ENCODE measurements at places on chromosomes 1 and 21.

- H3K4me1 ChIP-seq = no peaks in the 10 kb centered on the region
- no peaks in the 10 kb centered on the region for H3K36me3 ChIP-seq
- DNase-seq = no peak
Observed at GRCh38 chr1:196063952-196064351, 544.3 kb downstream of the KCNT2 start.

GRCh38 chr1:89466307-89466930, 58.2 kb upstream of the LRRC8B start:
- no peaks in the 10 kb centered on the region for H3K36me3 ChIP-seq
- peaks cover 4% of the 10 kb centered on the region for H3K27me3 ChIP-seq
- H3K27ac ChIP-seq = no peak overlapping the region

DNA sequence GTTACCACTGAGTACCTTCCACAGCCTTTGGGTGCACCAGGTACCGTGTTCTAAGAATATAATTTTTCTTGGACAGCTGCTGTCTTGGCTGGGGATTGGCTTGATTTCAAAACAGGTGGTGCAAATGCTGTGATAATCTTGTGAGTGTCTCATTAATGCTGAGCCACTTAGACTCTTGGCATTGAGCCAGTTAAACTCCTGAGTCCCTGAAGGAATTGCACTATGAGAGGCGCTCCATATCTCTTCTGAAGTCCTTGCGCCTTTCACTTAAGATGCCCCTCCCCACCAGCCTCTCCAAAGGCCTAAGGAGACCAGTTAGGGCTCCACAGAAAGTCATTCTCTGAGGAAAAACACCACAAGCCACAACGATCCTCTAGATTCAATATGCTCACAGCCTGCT, 51.0 kb downstream of the BACH1 start:
- no peaks in the 10 kb centered on the region for H3K27me3 ChIP-seq
- no peak for DNase-seq
- no peaks in the 10 kb centered on the region for H3K36me3 ChIP-seq
- H3K27ac ChIP-seq = no peak overlapping the region
- H3K4me3 ChIP-seq = no peak overlapping the region
- peaks cover 7% of the 10 kb centered on the region for H3K4me1 ChIP-seq

DNA sequence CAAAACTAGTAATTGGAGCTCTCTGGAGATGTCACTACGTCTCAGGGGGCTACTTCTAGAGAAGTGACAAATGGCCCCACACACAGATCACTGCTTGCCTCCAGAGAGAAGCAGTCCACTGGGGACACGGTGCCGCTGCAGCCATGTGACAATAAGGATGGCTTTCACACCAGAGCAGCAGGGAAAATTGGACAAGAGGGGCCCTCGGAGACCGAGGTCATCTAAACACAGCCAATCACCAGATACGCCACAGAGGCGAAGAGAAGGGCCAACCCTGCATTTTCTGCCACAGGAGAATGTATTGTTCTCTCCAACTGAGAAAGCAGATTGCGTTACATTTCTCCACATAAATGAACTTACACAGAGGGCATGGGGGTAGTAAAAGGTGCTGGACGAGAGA, 51.2 kb upstream of the TIAM1 start:
- no peaks in the 10 kb centered on the region for H3K36me3 ChIP-seq
- no peak for DNase-seq
- H3K4me3 ChIP-seq = no peak overlapping the region
- H3K27me3 ChIP-seq = no peaks in the 10 kb centered on the region
- no peak overlapping the region for H3K27ac ChIP-seq

GRCh38 chr1:171922999-171923398, 81.7 kb downstream of the DNM3 start:
- no peaks in the 10 kb centered on the region for H3K36me3 ChIP-seq
- DNase-seq = no peak
- H3K4me3 ChIP-seq = no peak overlapping the region
- no peaks in the 10 kb centered on the region for H3K27me3 ChIP-seq
- H3K4me1 ChIP-seq = no peaks in the 10 kb centered on the region

- H3K27ac ChIP-seq = no peak overlapping the region
- H3K36me3 ChIP-seq = no peaks in the 10 kb centered on the region
- no peak for DNase-seq
Observed at GRCh38 chr1:36697836-36698605, 215.3 kb upstream of the CSF3R start.

GRCh38 chr1:55282058-55282457, 66.9 kb upstream of the USP24 start:
- H3K36me3 ChIP-seq = no peaks in the 10 kb centered on the region
- H3K27ac ChIP-seq = no peak overlapping the region
- no peak for DNase-seq
- H3K4me1 ChIP-seq = peaks cover 2% of the 10 kb centered on the region

- no peaks in the 10 kb centered on the region for H3K27me3 ChIP-seq
- no peak for DNase-seq
- H3K27ac ChIP-seq = no peak overlapping the region
- no peaks in the 10 kb centered on the region for H3K36me3 ChIP-seq
Observed at GRCh38 chr1:155424091-155424490, 103.4 kb downstream of the RUSC1 start.

DNA sequence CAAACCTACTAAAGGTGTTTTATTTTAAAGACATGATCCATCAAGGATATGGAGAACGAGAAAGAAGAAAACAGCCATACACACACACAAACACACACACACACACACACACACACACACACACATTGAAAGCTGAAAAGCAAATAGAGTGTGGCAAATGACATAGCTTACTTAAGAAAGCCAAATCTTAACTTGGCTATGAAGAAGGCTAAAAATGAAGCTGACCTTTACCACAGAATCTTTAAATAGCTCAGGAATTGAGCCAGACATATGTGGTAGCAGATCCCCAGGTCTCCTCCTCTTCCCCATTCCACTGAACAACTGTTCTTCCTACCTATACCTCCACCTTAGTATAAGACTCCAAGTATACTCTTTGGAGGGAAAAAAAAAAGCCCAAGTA, 185.6 kb downstream of the CLEC20A start:
- DNase-seq = no peak
- no peak overlapping the region for H3K27ac ChIP-seq
- H3K4me1 ChIP-seq = peaks cover 13% of the 10 kb centered on the region
- H3K36me3 ChIP-seq = no peaks in the 10 kb centered on the region

GRCh38 chr1:234676103-234676594, 66.2 kb upstream of the IRF2BP2 start:
- H3K36me3 ChIP-seq = no peaks in the 10 kb centered on the region
- DNase-seq = peak; percentile 85
- peaks cover 6% of the 10 kb centered on the region for H3K4me1 ChIP-seq
- peak overlapping the region; percentile 71 for H3K4me3 ChIP-seq
- H3K27ac ChIP-seq = peak overlapping the region; percentile 78
- no peaks in the 10 kb centered on the region for H3K27me3 ChIP-seq

DNA sequence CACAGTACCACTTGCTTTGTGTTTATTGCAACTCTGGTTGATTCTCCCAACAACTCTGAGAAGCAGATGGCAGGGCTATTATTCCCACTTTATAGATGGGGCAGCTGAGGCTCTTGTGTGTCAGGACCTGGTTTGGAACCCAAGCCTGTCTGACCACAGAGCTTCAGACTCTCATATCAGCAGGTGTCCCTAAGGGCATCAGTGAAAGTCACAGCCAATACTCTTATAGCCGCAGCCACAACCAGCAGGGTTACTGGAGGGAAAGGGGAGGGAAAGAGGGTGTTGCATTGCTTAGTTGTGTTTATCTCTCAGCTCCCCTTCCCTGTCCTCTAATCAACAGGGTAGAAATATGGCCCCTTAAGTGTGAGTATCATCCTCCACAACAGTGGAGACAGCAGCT, 304.0 kb downstream of the RRAGC start:
- DNase-seq = no peak
- no peaks in the 10 kb centered on the region for H3K36me3 ChIP-seq
- peaks cover 24% of the 10 kb centered on the region for H3K27me3 ChIP-seq
- no peaks in the 10 kb centered on the region for H3K4me1 ChIP-seq

DNA sequence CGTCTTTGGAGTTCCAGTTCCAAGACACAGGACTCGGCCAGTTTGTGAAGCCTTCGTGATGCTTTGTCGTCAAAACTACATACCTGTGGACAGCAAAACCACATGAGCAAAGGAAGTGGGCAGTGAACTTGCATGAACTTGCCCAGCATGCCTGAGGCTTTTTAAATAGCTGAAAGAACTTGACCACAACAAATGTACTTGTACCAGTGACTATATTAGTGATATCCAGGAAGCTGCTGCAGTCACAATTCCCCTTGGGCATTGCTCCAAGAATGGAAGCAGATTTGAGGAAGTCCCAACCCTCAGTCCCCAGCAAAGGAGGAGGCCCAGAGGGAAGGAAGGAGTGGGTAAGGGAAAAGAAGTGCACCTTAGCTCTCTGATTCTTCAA, 2.6 kb downstream of the FUCA1 start:
- H3K27ac ChIP-seq = peak overlapping the region; percentile 50
- no peaks in the 10 kb centered on the region for H3K36me3 ChIP-seq
- H3K27me3 ChIP-seq = no peaks in the 10 kb centered on the region
- DNase-seq = no peak
- no peak overlapping the region for H3K4me3 ChIP-seq
- peaks cover 10% of the 10 kb centered on the region for H3K4me1 ChIP-seq

DNA sequence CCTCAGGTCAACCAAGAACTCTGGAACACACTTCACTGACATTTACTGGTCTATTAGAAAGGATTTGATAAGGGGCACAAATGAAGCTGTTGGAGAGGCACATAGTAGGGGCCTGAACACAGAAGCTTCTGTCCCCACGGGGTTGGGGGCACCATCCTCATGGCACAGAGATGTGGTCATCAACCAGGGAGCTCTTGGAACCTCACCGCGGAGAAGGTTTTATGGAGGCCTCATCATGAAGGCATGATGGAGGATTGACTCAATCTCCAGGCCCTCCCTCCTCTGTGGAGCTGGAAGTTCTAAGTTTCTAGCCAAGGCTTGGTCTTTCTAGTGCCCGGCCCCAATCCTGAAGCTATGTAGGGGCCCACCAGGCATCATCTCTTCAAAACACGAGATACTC, 23.6 kb downstream of the MX1 start:
- H3K36me3 ChIP-seq = peaks cover 17% of the 10 kb centered on the region
- no peak for DNase-seq
- no peaks in the 10 kb centered on the region for H3K27me3 ChIP-seq

GRCh38 chr1:167501515-167502191, 16.7 kb downstream of the CD247 start:
- H3K4me3 ChIP-seq = no peak overlapping the region
- H3K36me3 ChIP-seq = no peaks in the 10 kb centered on the region
- no peaks in the 10 kb centered on the region for H3K27me3 ChIP-seq
- no peaks in the 10 kb centered on the region for H3K4me1 ChIP-seq
- H3K27ac ChIP-seq = no peak overlapping the region
- DNase-seq = no peak

GRCh38 chr1:214660900-214661299, 57.9 kb downstream of the CENPF start:
- no peak overlapping the region for H3K4me3 ChIP-seq
- no peaks in the 10 kb centered on the region for H3K27me3 ChIP-seq
- H3K27ac ChIP-seq = no peak overlapping the region
- peak; percentile 32 for DNase-seq
- no peaks in the 10 kb centered on the region for H3K4me1 ChIP-seq
- H3K36me3 ChIP-seq = no peaks in the 10 kb centered on the region

DNA sequence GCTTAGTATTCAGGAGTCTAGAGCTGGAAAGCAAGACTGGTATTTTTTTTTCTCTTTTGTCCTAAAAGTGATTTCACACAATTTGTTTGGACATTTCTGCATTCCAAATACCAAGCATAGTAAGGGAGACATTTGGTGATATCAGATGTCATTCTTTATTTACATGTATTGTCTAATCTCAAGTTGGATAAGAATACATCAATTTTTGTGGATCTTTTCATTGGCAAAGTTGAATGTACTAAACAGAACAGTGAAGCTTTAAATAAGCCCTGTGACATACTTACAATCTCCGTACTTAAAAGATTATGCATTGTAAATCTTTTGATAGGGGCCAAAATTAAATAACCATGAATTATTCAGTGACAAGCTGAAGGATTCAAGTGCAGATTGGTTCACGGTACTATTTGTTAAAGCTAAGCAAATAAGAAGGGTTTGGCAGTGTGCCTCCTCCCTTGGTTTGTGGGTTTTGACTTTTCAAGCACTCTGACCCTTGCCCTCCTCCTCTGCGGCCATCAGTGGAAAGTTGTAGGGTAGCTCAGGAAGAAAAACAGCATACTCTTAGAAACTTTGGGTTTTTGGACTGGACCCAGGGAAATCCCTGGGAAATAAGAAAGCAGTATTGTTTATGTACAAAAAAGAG, 663.7 kb downstream of the ADGRL2 start:
- DNase-seq = no peak
- H3K4me1 ChIP-seq = no peaks in the 10 kb centered on the region
- no peak overlapping the region for H3K27ac ChIP-seq
- H3K4me3 ChIP-seq = no peak overlapping the region

DNA sequence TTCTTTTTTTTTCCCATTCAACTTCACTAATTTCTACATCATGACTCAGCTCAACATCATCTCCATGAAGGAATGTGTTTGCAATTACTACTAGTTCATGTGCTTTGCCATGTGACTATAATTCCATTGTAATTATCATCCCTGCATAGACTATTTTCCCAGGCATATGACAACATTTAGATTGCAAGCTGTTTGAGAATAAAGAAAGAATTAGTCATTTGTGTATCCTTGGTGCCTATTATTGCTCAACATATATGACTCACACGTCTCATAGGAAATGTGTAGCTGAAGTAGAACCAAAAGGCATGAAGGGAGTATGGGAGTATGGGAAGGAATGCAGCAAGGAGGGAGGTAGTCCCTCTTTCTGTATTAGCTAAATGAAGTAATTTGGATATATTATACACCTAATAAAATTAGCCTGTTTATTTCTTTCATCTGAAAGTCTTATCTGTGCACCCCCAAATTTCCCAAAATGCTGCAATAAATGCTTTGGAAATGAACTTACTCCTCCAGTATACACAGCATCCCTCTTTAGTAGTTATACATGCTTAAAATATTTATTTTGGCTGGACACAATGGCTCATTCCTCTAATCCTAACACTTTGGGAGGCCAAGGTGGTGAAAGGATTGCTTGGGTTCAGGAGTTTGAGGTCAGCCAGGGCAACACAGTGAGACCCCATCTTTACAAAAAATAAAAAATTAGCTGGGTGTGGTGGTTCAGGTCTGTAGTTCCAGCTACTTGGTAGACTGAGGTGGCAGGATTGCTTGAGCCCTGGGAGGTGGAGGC, 316.9 kb upstream of the ADGRL4 start:
- no peak for DNase-seq
- H3K27ac ChIP-seq = no peak overlapping the region
- no peaks in the 10 kb centered on the region for H3K4me1 ChIP-seq
- no peak overlapping the region for H3K4me3 ChIP-seq
- no peaks in the 10 kb centered on the region for H3K27me3 ChIP-seq
- H3K36me3 ChIP-seq = no peaks in the 10 kb centered on the region

- H3K27me3 ChIP-seq = no peaks in the 10 kb centered on the region
- DNase-seq = no peak
- peaks cover 24% of the 10 kb centered on the region for H3K36me3 ChIP-seq
- peak overlapping the region; percentile 6 for H3K27ac ChIP-seq
- H3K4me3 ChIP-seq = no peak overlapping the region
Observed at GRCh38 chr1:21123287-21123948, 53.3 kb downstream of the EIF4G3 start.

DNA sequence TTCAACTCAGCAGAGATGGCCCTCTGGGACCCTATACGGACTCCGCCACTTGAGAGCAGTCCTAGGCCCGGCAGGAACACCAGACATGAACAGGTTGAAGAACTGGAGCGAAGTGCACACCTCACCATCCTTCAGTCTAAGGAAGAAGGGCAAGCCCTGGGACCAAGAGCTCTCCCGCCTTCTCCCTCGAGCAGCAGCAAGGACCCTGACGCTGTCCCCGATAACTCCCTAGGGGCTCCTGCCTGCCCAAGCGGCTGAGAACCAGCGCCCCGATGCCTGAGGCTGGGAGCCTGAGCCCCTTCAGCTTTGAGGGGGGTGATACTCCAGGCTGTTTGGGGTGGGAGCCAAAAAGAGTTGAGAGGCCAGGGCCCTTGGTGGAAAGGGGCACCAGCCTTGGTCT, 10.2 kb downstream of the TMEM81 start:
- no peak for DNase-seq
- H3K27ac ChIP-seq = no peak overlapping the region
- peaks cover 13% of the 10 kb centered on the region for H3K4me1 ChIP-seq
- H3K4me3 ChIP-seq = no peak overlapping the region

Measured in psoas muscle (tissue), 8 donors.